ENCODE measurements at places on chromosomes 11 and 22.

DNA sequence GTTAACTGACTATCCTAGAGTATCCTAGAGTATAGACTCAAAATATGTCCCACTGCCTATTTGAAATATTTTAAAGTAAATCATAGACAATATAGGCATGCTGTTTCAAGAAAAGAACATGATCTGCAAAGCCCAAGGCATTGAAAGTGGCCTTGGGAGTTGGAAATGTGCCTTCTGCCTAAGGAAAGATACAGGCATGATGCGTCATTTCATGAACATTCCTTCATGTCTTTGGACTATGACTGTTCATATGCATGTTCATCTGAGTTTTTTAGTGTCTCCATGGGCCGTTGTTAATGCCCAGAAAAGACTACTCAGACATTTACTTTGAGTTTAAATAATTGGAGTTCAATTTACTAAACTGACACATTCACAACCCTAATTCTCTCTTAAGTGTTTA is 69.7 kb upstream of the PRDM11 start:
- DNase-seq = no peak

GRCh38 chr11:43542750-43543712 is 137.5 kb upstream of the HSD17B12 start:
- no peak for DNase-seq

DNA sequence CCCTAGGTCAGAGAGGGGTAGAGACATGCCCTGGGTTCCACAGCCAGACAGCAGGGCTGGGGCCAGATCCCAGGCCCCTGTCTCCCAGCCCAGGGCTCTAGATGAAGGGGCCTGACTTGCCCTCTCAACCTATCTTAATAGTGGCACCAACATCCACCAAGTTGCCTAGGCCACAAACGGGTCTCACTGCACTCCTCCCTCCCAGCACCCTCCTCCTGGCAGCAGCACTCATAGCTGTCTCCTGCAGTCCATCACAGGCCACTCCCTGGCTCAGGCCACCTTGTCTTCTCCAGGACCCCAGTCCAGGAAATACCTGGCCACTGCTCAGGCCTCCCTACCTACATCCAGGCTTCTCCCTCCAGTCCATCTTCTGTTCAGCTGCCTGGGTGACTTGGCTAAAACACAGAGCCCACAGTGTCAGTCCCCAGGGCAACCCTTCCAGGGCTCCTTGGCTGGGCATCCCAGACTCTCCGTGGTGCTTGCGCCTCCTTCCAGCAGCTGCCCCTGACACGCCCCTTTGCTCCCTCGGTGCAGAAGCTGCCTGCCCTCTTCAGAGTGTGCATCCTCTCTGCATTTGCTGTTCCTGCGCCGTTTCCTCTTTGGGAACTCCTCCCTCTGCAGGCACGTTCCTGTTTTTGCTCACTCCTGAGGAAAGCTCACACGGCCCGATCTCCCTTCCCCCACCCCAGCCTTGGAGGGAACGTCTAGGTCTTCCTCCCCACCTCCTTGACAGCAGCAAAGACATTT is 40.5 kb downstream of the LRRC32 start:
- no peak for DNase-seq

DNA sequence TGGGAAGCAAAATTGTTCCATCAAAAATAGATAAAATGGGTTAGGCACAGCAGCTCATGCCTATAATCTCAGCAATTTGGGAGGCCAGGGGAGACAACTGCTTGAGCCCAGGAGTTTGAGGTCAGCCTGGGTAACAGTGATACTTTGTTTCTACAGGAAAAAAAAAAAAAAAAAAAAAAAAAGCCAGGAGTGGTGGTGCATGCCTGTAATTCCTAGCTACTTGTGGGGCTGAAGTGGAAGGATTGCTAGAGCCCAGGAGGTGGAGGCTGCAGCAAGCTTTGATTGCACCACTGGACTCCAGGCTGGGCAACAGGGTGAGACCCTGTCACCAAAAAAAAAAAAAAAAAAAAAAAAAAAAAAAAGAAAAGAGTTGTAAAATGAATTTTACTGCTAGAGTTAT is 49.6 kb downstream of the KIF18A start:
- no peak for DNase-seq

DNA sequence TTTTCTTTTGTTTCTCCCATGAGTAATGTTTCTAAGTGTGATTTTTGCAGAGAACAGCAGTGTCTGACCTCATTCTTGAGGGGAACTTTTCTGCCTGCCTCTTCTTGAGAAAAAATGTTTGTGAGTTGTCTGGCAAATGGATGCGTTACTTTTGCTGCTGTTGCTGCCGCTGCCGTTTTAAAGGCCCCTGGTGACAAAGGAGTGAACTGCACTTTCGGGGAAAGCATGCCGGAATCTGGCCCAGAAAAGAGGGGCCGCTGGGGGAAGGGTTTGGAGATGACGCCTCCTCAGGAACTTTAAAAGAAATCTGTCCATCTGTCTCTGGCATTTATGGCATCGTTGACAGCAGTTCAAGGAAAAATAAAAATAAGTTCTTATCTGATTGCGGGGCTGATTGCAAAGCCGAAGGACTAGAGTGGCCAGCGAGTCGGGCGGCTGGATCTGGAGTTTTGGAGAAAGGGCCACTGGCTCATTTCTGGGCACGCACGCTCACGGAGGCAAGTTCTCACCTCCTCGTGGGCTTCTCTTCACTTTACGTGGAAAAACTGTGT is 16.5 kb downstream of the ZBTB16 start:
- no peak for DNase-seq

DNA sequence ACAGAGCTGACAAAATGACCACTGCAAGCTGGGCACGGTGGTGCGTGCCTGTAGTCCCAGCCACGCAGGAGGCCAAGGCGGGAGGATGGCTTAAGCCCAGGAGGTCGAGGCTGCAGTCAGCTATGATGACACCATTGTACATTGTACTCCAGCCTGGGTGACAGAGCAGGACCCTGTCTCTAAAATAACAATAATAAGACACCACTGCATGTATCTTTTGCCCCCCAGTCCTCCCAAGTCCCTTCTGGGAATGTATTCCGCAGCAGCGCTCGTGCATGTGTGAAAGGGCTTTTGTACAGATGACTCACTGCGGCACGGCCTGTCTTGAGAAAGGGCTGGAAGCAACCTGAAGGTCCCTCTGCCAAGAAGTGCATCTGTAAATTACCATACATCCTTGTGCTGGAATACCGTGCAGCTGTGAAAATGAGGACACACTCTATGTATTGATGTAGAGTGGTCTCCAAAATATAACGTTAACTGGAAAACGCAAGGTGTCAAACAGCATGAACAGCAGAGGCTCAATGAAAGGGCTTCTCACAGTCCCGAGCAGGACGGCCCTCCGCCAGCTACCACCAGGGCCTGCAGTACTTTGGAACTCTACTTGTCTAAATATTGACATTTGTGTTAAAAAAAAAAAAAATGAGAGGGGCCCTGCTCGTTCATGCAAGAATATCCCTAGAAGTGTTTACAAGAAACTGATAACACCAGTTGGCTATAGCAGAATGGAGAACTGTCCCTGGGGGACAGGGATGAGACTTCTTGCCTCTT is 9.0 kb upstream of the CDC42EP2 start:
- no peak for DNase-seq
